CD4-positive, alpha-beta T cell treated with Interleukin-12 subunit alpha and Interleukin-12 subunit beta, for 1 hour (primary cell): ENCODE measurements at places on chromosomes 1 and 21.
A peak's percentile ranks its signal among the peaks of the same experiment; 100 is the strongest.

- DNase-seq = no peak
These were observed 505.2 kb downstream of the SMYD3 start for GRCh38 chr1:246001837-246002230.

- DNase-seq = no peak
These were observed 200.9 kb downstream of the TM2D1 start for GRCh38 chr1:61523893-61524605.

DNA sequence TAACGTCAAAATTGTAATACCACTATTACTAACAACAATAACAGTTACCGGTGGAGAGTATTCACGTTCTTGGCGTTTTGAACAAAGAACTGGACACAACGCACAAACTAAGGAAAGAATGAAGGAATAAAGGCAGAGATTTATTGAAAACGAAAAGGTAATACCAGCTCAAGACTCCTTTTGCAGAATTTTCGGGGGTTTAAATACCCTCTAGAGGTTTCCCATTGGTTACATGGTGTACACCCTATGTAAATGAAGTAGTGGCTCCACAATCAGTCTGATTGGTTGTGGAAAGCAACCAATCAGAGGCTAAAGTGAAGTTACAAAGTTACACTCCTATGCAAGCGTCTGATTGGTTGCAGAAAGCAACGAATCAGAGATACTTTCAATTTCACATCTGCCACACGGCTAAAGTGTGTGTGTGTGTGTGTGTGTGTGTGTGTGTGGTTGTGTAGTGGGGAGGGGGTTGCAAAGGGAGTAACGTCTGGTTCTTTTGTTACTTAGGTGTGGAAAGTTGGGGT lies 1.1 kb upstream of the GTF2B start:
- peak; percentile 52 for DNase-seq

DNA sequence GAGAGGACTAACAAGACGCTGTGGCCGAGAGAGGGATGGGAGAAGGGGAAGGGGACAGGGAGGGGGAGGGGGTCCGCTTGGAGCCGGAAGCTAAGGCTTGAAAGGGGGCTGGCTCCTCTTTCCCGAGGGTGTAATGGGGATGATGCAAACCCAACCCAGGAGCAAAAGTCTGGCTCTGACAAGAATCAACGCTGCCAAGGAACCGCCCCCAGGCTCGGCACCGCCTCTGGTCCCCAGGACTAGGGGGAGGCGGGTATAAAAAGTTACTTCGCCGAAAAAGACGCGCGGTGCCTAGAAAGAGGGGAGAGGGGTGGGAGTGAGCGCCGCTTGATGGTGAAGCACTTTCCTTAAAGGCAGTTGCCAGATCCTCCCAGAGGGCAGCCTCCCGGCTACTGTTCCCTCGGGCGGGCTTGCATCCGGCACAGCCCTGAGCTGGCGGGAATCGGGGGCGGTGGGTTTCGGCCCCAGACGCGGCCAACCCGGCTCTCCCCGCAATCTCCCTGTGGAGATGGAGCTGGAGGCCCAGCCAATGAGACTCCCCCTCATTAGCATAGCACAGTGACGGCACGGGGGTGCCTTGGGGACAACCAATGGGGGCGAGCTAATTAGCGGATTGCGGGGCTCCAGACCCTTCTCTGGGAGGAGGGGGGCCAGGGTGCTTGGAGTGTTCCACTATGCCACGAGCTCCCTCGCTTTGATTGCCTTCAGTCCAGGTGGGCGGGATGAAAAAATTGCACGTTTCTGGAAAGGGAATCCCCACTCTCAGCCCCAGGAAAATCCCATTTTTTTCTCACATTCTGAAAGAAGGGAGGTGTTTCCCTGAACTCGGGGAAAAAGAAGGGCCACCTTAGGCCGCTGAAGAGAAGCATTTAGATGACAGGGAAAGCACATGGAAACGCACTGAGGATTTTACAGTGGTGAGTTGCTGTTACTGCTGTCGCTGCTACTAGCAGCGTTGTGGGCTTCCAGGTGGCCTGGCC lies at the start of gene KCNT2:
KCNT2 (minus strand) TSS at position 51 of the 980 bp plus-strand sequence. CDS start 131 bp downstream, outside the sequence.
- DNase-seq = peak; percentile 6

GRCh38 chr1:107683191-107683657 lies 281.8 kb downstream of the VAV3 start:
- no peak for DNase-seq

GRCh38 chr1:62906428-62906886 lies 122.5 kb downstream of the ATG4C start:
- no peak for DNase-seq

- no peak for DNase-seq
These were observed 797 bp upstream of the RSPH1 start for GRCh38 chr21:42496839-42497202.

- no peak for DNase-seq
These were observed 26.6 kb downstream of the KNCN start for GRCh38 chr1:46524843-46525242.

DNA sequence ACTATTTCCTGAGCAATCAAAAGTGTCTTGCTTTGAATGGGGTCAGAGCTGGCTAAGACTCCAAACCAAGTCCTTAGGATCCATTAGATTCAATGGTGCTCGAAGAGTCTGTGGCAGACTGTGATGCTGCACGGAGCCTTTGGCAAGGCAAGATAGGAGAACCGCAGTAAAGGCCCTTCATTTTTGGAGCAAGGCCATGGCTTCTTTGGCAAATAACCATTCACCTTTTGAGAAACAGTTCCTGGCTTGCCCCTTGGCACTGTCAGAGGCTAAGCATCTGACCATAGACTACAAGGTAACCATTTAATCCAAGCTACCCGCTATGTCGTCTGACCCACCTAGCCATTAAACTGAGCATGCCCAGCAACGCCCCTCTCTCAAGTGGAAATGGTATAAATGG lies 45.2 kb downstream of the EDN2 start:
- DNase-seq = no peak

DNA sequence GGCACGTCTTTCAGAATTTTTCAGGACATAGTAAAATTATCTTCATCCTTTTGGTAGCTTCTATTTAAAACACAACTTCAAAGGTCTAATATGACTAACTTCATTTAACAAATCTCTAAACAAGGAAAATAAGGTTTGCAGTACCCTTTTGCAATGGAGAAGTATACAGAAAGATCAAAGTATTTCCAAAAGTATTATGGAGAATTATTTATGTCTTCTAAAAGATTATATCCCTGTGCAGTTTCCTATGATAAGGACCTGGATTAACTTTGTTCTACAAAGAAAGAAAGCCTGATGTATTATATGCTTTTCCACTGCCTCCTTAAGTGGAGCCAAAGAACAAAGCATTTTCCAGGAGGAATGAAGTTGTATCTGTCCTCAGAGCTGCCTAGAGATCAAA lies 353.0 kb upstream of the RUNX1 start:
- DNase-seq = no peak

- DNase-seq = no peak
These were observed 64.8 kb downstream of the TSEN15 start for GRCh38 chr1:184116287-184116686.

GRCh38 chr1:49051647-49052046 lies 275.0 kb upstream of the BEND5 start:
- DNase-seq = no peak

GRCh38 chr1:206590025-206590758 lies 22.1 kb downstream of the EIF2D start:
- DNase-seq = peak; percentile 63

DNA sequence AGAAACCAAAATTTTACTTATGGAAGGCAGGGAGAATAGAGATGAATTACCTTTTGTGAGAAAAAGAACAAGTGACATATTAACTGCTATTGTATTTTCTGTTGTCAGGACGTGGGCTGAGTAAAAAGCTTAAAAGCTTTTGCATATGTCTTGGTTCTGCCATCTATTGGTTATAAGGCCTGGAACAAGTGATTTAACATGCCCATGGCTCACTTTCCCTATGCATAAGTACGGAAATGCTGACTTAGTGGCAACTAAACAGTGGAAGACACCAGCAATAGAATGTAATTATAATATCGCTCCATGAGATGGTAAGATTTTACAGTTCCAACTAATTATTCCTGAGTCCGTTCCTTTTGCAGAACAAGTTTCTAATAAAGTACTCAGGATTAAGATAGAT lies 6.7 kb upstream of the CTSS start:
- no peak for DNase-seq

- DNase-seq = no peak
These were observed 13.9 kb downstream of the DLGAP3 start for GRCh38 chr1:34915521-34915920.
